Stimulated activated naive CD4-positive, alpha-beta T cell (primary cell): ENCODE measurements at places on chromosomes 3 and 15.

DNA sequence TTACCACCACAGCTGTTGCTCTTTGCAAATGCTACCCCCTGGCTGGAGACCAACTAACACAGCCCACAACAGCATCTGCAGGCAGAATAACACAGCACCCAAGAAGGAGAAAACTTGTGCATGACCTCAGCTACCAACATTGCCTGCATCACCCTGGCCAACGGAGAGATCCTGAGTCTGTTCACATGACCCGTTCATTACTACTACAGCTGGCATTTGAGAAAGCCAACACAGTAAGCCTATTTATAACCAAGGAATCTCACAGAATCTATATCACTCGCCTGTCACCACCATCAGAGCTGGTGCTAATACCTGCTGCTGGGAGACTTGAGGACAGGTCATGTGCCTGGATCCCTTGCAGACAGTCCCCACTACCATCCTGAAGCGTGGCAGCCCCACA is 215.2 kb downstream of the POLQ start:
- no peak for DNase-seq

DNA sequence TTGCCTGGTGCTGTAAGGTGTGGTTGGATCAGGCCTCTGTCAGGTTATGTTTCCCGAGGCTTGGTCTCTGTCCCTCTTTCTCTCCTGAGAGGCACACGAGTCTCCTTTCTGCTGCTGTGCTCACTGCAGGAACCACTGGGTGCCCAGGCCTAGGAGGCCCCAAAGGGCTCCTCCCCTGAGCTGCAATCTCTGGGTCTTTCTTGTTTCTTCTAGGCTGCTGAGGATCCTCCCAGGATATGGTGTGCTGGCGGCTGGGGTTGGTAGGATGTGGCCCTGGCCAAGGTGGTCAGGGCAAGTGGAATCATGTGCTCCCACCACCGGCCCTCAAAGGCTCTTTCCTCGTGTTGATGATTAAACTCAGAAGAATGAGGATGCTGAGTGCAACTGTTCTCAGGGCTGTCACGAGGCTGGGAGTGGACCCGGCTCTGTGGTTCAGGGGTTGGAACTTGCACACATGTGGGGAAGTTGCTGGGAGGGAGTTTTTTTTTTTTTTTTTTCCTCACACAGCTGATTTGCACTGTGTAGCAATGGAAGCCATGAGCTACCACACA is 43.6 kb upstream of the CTSH start:
- no peak for DNase-seq

GRCh38 chr15:60134609-60135008 is 130.5 kb downstream of the FOXB1 start:
- DNase-seq: no peak

DNA sequence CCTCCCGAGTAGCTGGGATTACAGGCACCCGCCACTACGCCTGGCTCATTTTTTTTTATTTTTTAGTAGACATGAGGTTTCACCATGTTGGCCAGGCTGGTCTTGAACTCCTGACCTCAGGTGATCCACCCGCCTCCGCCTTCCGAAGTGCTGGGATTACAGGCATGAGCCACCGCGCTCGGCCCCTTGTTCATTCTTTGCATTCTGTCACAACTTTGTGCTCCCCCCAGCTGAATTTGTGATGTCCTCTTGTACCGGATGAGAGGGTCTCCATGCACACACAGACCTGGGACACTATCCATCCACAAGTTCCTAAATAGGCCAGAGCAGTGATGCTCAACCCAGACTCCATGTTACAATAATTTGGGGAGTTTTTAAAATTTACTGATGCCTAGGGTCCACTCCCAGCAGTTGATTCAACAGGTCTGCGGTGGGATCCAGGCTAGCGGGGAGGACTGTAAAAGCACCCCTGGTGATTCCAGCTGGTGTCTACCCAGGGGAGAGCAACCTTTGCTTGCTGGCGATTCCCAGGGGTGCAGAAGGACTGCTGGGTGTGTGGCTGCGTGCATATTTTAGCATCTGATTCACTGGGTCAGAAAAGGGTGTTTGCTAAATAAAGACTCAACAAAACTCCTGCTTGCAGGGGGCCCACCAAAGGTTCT is 1.0 kb downstream of the RASSF1 start:
- no peak for DNase-seq

DNA sequence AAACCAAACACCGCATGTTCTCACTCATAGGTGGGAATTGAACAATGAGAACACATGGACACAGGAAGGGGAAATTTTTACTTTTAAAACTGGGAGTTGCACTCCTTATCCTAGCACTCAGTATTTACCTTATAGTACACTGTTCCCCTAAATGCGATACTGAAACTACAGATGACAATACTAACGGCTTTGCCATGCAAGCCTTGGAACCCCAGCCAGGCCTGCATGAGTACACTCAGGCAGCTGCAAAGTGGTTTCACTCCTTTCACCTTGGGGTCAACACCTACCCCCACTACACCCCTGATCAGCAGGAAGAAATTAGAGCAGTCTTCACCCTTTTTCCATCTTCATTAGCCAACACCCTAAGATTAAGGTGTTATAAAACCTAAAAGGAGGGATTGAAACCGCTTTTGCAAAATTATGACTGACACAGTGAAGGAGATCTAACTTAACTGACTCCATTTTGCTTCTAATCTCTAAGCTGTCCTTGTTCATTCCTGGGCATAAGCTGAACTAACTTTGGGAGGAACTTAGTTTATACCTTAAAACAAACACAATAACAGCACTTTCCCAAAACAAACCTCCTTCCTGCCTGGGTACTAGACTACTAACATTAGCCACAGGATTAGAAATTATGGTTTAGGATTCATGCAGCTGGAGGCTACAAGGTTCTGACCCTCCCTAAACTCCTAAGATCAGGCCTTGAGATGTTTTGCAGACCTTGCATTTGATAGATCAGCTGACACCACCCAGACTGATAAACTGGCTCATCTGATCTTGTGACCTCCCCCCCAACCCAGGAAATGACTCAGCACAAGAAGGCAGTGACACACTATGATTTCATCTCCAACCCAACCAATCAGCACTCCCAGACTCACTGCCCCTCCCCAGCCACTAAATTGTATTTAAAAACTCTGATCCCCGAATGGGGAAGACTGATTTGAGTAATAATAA is 452.1 kb upstream of the PPP2R3A start:
- no peak for DNase-seq

DNA sequence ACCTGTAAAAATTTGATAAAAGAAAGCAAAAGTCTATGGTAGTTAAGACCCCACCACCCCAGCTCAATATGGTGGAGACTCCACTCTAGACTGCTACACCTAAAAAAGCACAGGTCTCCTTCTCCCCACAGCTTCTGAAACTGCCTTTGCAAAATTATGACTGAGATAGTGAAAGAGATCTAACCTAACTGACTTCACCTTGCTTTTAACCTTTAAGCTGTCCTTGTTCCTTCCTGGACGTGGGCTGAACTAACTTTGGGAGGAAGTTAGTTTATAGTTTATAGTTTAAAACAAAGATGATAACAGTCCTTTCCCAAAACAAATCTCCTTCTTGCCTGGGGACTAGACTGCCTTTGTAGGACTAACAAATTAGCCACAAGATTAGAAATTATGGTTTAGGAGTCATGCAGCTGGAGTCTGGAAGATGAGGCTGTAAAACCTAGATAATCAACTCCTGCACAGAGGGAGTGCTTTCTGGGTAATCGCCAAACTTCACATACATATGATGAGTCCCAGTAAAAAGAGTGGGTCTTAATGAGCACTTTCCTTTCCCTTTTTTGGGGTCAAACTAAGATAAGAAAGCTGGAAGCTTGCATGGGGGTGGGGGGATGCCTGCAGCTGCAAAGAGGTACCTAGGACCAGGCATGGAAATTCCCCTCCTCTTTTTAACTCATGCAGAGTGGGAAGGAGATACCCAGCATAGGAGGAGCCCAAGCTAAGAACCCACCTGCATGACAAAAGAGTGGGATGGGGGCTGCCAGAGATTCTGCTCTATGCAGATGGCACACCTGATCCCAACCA is 17.5 kb downstream of the CCR8 start:
- no peak for DNase-seq

- DNase-seq: no peak
Observed at GRCh38 chr15:80849308-80849707, 70.1 kb downstream of the CEMIP start.

DNA sequence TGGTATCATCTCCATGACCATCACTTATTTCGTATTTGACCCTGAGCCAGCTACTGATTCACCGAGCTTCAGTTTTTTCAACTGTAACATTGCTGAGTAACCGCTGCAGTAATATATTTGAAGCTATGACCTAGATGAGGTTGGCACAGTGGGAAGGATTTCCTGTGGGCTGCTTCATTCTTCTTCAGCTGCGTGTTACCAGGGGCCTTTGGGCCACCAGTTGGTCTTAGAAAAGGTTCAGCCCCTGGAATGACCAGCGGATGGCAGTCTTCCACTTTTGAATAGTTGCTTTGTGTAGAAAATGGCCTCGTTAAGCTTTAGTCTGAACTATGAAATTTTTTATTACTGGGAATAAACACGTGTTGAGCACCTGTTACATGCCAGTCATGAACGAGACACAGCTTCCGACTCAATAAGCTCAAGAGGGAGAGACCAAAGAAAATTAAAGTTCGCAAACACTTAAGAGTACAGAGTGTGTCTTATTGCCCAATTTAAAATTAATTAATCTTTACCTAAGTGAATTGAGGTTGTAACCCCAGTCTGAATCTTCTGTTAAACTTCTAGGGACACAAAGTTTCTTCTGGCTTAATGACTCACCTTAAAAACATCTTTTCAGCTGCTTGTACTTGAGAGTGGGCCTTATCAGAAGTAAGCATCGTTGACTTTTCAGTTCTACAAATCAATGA is 57.6 kb upstream of the NR2E3 start:
- no peak for DNase-seq

DNA sequence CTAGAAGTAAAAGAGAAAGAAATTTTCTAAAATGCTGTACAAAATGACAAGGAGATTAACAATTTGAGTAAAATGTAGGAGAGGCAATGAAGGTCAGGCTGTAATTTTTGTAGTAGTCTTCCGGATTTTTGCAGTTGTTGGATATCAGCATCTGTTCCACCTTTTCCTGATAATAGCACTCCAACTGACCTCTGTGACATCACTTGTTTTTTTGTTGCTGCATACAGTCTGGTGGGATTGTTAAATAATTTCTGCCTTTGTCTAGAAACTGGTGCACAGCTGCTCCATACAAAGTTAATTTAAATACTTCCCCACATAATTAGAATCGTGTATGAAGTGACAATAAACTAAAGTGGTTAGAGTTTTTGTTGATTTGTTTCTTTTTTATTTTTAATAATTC is 731.4 kb downstream of the PLOD2 start:
- no peak for DNase-seq

GRCh38 chr15:72801590-72802325 is 18.2 kb upstream of the ADPGK start:
- DNase-seq: no peak
